Stimulated activated CD8-positive, alpha-beta memory T cell treated with anti-CD3 and anti-CD28 coated beads, Interleukin-4, amount 100 ng/mL, for 4 hours (primary cell): ENCODE measurements at places on chromosomes 2 and 18.

- DNase-seq, result no peak
Measured at GRCh38 chr18:11021477-11021876, 127.9 kb downstream of the PIEZO2 start.

DNA sequence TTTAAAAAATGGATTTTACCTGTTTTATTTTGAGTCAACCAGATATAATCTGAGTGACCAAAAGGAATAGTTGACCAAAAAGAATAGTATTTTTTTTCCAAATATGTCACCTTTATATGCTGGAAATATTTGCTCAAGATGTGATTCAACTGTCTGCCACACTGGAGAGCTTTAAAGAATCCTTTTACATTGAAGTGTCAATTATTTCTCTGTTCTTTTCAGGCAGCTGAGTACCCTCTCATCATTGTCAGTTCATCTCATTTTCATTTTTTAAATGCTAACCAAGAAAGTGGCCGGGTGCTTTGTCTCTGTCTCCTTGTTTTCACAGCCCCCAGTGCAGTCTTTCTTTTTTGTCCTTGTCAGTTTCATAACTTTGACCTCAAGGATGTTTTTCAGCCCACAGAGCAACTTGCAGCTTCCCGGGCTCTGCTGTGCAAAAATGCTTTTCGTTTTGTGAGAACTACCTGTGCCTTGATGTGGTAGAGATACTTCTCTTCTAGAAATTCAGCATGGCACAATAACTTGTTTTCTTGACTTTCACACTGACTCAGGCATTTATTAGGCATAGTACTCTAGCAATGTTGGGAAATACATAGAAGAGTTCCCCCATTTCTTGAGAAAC is 23.4 kb upstream of the CERS6 start:
- DNase-seq, result no peak

DNA sequence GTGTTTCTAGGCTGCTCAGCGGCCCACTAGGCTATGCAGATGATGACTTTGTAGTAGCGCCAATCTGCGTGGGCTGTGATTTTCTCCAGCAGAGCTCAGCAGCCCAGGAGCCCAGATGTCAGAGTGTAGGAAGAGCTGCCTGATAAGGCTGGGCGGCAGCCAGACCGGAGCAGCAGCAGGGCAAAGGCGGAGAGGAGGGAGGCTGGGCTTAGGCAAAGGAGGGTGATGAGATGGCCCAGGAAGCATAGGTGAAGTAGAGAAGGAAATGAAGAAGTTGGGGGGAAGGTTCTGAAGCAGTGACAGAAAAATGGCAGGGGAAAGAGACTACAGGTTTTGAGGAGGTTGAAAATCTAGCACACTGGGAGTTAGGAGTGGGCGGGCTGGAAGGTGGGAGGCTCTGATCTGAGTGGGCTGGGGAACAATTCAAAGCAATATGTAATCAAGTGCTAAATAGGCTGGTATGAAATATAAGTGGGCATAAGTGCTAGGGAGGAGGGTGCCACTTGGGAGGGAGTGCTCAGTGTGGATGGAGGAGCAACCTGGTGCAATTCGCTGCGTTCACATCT is 50.6 kb upstream of the STPG4 start:
- no peak for DNase-seq

- DNase-seq, result no peak
Measured at GRCh38 chr2:222751238-222751637, 79.8 kb downstream of the MOGAT1 start.
